ENCODE measurements at places on chromosomes 11 and 22.

GRCh38 chr11:13771151-13771550 is 102.7 kb downstream of the FAR1 start:
- DNase-seq = no peak

GRCh38 chr22:32473388-32473952 is 1.1 kb upstream of the FBXO7 start:
- peak; percentile 31 for DNase-seq

DNA sequence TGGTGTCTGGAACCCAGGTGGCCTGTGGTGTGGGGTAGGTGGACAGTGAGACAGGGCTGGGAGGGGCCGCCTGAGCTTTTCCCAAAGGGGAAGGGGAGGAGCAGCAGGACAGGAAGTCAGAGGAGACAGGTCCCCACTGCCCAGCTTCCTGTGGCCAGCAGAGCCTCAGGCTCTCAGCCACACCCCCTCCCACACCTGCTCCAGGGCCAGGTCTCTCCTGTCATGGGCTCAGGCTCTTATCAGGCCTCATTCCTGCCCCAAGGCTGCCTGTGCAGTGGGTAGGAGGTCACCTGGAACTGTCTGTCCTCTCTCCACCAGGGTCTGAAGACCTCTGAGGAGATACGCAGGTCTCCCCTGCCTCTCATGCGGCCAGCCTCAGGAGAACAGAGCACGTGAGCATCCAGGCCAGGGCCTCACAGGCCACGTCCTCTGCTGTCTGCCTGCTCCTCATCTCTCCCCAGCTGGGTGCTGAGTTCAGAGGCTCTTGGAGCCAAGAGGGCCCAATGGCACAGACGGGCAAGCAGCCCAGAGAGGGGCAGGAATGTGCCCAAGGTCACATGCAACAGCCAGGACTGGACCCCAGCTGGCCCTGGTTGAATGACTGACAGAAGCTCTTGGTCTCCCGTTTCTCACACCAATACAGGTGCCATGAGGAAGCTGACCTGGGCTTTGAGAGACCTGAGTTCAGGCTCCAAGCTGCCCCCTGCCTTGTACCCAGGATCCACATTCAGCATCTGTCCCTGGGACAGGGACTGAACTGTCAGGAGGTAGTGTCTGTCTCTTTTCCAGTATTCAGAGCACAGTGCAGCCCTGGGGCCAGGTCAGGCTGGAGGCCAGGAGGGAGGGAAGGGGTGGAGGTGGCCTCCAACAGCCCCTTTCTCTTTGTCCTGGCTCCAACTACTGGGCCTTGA is 16.7 kb downstream of the STARD10 start:
- no peak for DNase-seq

DNA sequence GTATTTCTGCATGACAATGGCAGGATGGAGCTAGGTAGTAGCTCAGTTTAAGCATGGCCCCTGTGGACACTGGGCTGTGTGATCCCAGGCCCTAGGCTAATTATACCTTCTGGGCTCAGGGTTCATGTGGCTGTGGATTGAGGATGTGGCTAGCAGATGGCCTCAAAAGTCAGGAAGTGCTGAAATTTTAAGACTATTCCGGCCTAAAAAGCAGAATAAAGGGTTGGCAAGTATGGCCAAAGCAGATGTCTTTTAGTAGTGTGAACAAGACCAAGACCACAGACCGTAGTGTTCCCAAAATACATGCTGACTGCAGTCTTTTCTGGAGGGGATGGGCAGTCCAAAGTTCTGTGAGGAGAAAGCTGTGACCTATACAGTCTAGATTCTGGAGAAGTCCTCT is 115.7 kb upstream of the RAG2 start:
- DNase-seq = no peak

GRCh38 chr22:49088801-49089791 is 738.6 kb downstream of the BRD1 start:
- no peak for DNase-seq

DNA sequence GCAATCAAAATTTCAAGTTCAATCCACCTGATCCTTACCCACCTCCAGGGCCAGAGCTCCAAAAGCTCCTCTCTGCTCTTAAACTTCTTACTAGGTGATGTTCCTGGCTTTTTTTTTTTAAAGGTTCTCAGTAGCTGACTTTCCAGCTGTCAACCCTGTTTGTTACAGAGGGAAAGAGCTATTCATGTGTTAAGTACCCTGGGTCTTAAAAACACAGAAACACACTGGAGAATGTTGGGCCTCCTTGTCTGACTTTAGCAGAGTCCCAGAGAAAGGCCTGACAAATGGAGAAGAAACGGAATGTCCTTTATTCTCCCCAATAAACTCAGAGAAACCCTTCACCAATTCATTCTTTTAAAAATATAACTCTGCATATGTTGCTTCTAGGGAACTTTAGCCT is 3.2 kb downstream of the LRRC4C start:
- no peak for DNase-seq

DNA sequence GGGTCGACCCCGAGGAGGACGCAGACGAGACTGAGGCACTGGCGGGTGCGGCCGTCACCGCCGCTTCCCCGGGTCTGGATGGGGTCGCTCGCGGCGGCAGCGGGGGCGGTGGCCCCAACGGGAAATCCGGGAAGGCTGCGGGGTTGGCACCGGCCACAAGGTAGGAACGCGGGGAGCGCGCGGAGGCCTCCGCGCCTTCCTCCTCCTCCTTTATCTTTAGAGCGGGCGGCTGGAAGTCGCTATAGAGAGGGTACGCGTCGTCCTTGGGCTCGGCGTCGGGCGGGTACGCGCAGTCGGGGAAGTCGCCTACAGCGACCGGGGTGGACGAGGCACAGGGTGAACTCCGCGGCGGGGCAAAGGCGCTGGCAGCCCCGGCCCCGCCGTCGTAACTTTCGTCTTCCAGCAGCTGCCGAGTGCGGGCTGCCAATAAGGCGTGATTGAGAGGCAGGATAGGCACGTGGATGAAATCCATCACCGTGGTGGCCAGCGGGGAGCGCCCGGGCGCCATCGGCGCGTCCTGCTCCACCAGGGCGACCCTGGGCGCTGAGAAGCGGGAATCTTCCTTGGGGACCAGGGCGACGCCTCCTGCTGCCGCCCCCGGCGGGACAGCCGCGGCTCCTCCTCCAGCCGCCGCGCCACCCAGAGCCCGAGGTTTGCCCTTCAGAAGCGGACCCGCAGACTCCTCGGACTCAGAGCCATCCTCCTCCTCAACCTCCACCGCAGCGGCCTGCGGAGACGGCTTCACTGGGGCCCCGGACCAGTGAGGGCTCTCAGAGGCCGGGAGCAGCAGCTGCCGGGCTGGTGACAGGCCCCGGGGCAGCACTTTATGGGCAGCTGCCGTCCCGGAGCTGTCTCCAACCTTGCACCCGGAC is 1.7 kb downstream of the PGR start:
- DNase-seq = no peak

GRCh38 chr22:42892156-42892555 is 35.1 kb upstream of the ARFGAP3 start:
- DNase-seq = no peak

DNA sequence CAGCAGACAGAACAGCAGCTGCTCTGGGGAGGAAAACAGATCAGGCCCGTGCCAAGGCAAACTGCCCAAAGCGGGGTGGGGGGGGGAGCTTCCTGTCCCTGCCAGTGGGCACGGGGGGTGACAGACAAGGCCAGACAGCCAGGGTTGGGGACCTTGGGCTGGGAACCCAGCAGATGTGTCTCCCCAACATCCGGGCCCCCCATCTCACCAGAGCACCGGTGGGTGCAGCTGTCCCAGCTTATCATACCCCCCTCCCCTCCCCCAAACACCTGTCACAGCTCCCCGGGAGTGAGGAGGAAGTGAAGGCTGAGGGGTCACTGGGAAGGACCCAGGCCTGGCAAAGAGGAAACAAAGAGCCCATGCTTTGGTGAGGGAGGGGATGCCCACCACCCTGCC is 1.3 kb downstream of the PPP1R14B start:
- peak; percentile 56 for DNase-seq

- DNase-seq = no peak
Measured at GRCh38 chr11:69893631-69894030, 74.4 kb upstream of the FGF3 start.

DNA sequence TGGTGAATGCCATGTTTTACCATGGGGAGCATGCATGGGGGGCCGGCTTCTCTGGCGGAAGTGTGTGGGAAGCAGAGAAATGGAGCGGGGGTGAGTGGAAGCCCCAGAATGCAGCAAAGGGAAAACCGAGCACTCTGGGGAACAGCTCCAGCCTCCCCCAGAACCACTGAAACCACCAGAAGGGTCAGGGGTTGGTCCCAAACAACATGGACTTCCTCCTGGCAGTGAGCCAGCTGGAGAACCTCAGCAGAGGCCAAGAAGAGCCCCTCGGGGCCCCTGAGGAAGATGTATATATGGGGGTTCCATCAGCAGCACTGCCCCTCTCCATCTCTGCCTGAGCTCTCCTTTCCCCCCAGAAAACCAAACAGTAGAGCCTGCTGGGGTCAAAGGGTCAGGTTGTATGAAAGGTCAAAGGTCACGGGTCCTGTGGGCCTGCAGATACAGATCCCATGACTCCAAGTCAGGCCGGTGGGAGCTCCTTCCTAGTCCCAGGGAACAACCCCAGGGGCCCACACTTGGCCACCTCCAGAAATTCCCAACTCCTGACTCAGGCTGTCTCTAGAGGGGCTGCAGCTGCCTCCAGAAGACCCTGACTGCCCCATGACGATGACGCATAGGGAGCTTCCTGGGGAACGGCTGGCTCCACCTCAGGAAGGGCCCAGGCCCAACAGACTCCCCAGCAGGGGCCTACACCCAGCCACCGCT is 48.5 kb upstream of the TIMP3 start:
- no peak for DNase-seq

GRCh38 chr22:28151151-28151816 is 232.2 kb upstream of the PITPNB start:
- DNase-seq = no peak

DNA sequence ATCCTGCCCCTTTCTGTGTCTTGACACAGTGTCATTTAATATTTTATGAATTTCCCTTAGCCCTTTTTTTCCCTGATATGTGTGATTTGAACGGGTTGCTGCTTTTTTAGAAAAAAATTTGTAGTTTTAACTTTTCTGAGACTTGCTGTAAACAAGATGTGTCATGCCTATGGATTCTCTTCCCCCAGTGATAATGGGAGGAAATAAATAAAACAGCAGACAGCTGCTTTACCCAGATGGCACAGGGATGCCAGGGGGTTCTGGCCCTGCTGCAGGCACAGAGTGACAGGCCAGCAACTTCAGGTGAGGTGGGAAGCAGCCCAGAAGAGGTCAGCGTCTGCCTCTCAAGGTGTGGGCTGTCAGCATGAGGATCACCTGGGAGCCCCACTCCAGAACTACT is 266.9 kb downstream of the KIRREL3 start:
- DNase-seq = no peak

GRCh38 chr22:20299746-20300136 is 20.1 kb downstream of the DGCR6L start:
- no peak for DNase-seq

DNA sequence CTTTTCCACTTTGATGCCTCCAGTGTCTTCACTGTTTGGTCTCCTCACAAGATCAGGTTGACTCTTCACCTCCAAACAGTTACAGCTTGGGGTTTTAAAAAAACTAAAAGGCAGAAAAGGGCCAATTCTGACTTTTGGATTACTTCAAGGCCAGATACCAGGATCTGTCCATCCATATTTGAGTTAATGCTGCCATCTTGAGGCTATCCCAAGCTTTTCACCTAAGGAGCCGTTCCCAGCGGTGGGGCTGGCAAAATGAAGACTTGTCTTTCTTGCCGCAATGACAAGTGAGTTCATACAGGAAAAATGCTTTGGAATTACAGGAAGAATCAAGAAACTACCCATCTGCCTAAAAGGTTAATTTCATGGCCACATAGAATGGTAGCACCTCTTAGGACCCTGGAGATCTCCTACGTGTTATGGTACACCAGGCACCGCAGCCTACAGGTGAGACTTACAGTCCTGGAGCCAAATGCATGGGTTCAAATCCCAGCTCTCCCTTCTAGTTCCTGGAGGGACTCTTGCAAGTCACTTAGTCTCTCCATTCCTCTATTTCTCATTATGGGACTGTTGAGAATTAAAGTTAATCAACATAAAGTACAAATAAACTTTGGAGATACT is 6.0 kb upstream of the OR5B21 start:
- no peak for DNase-seq

GRCh38 chr11:91700854-91701253 is 523.8 kb upstream of the FAT3 start:
- no peak for DNase-seq

DNA sequence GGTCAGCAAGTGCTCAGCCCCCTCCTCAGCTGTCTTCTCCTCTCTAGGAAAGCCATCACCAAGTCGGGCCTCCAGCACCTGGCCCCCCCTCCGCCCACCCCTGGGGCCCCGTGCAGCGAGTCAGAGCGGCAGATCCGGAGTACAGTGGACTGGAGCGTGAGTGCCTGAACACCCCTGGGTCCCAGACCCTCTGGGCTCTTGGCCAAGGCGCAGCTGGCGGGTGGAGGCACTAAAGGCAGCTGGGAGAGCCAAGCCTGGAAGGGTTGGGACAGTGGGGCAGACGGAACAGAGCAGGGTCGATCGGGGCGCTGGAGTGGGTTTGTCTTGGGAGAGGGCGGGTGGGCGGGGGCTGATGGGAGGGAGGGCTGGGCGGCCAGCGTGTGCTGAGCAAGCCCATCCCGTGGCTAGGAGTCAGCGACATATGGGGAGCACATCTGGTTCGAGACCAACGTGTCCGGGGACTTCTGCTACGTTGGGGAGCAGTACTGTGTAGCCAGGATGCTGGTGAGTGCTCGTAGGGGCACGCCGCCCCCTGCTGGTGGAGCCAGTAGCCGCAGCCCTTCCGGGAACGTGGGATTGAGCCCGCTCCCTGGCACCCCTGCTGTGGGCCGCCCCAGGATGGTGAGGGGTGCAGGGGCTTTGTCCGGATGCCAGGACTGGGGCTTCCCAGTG is 14.1 kb upstream of the MDK start:
- peak; percentile 82 for DNase-seq

GRCh38 chr11:2041963-2042362 is 44.3 kb upstream of the H19 start:
- no peak for DNase-seq

DNA sequence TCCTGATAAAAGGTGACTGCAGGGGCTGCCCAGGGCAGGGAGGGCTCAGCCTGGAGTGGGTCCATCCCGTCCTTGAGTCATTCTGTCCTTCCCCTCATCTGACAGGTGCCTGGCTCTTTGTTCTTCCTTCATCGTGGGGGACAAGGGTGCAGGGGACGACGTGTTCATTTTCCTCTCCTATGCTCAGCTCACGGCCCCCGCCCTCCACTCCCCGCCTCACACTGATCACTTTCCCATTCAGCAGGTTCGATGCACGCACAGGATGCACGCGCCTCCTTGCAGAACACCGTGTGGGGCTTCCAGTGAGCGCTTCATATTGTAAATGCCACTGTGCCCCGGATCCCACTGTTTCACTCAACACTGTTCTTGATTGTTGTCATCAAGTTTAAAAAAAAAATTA is 32.7 kb upstream of the SHANK2 start:
- DNase-seq = no peak

GRCh38 chr22:35742342-35743100 is 24.8 kb downstream of the APOL5 start:
- no peak for DNase-seq

GRCh38 chr11:72609045-72609444 is 65.2 kb downstream of the PDE2A start:
- no peak for DNase-seq

DNA sequence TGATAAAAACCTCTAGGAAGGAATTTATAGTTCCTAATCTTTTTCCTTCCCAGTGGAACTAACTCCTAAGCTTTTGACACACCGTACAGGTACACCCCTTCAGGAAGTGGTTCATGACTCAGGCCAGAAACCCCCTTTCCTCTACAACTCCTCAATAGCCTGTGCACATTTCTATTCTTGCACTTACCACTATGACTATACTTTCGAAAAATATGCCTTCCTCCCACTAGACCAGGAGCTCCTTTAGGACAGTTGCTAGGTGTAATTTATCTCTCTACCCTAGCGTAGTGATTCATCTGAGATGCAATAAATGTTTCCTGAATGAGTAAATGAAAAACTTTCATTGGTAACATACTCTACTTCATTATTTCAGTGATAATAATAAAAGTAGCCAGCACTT is 14.5 kb downstream of the MAP6 start:
- no peak for DNase-seq
